ENCODE measurements at places on chromosomes 6 and 20. TPM values are rescaled to one million over a fixed set of nuclear protein-coding genes. Genes with fewer than 3 reads are reported as not detected.

DNA sequence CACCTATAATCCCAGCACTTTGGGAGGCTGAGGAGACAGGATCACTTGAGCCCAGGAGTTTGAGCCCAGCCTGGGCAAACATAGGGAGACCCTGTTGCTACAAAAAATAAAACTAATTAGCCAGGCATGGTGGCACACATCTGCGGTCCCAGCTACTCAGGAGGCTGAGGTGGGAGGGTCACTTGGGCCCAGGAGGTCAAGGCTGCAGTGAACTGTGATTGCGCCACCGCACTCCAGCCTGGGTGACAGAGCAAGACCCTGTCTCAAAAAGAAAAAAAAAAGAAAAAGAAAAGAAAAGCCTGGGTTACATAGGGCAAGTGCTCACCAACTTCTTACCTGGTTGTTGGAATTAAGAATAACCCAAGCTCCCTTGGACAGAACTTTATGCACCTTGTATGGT, 14.6 kb upstream of the MYB start:
- H3K4me1 ChIP-seq = no peaks in the 10 kb centered on the region
- no peaks in the 10 kb centered on the region for H3K27me3 ChIP-seq
- no peak for DNase-seq
- no peaks in the 10 kb centered on the region for H3K36me3 ChIP-seq

GRCh38 chr6:21869085-21869771, 275.7 kb downstream of the SOX4 start:
- no peaks in the 10 kb centered on the region for H3K36me3 ChIP-seq
- H3K4me3 ChIP-seq = no peak overlapping the region
- DNase-seq = no peak

TRIM15 gene
- not detected for total RNA-seq

DNA sequence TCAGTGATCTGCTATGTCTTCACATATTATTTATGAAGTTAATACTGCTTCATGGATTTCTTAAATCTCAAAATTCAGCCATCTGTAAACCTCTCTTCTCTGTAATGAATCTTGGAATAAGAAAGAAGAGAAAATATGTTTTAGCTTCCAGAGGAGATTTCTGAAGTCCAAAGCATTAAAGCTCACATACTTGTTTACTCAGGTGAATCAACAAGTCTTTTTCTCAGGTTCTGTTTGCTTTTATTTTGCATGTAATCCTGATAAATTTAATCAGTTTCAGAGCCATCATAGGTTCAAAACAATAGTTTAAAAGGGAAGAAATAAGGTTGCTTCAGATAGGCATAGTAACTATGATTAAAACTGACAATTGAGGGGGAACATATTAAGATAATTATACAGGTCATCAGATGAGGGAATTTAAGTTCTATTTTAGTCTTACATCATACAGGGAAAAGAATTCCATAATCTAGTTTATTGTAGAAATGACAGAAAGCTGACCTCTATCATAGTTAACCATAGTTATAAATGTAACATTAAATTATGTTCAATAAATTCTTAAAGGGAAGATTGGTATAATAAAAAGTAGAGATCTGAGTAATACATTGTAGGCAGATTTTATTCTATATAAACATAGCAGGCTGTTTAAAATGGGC, 716.2 kb downstream of the EYS start:
- H3K4me3 ChIP-seq = no peak overlapping the region
- no peaks in the 10 kb centered on the region for H3K36me3 ChIP-seq
- no peaks in the 10 kb centered on the region for H3K27me3 ChIP-seq
- H3K4me1 ChIP-seq = peaks cover 19% of the 10 kb centered on the region

- no peak overlapping the region for H3K4me3 ChIP-seq
- peak; percentile 83 for DNase-seq
- H3K36me3 ChIP-seq = no peaks in the 10 kb centered on the region
- H3K27ac ChIP-seq = no peak overlapping the region
- no peaks in the 10 kb centered on the region for H3K27me3 ChIP-seq
- no peaks in the 10 kb centered on the region for H3K4me1 ChIP-seq
These were observed 3.0 kb upstream of the GUCA1B start for GRCh38 chr6:42197555-42198362.

DNA sequence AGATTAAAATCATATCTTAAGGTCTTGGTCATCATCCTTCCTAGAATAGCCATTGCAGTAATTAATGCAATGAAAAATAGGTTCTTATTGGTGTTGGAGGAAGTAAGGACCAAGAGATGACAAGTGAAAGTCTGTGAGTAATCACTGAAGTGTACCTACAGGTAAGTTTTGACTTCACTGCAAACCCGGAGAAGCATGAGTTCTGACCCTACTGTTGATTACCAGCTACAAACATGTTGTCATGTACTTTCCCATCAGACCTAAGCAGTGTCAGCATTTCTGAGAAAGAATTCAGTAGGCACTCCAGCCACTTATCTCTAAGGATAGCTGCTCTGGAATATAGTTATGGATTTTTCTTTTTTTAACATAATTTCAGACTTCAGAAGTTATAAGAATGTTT, 280.9 kb downstream of the ZFAND3 start:
- no peak overlapping the region for H3K27ac ChIP-seq
- no peaks in the 10 kb centered on the region for H3K27me3 ChIP-seq
- no peaks in the 10 kb centered on the region for H3K36me3 ChIP-seq
- no peak overlapping the region for H3K4me3 ChIP-seq

TGM3 gene
- not detected for total RNA-seq

FOXF2 gene
- not detected for total RNA-seq

GRCh38 chr6:23011615-23012014, 442.2 kb downstream of the HDGFL1 start:
- H3K4me1 ChIP-seq = no peaks in the 10 kb centered on the region
- no peak for DNase-seq
- no peak overlapping the region for H3K27ac ChIP-seq

SPATA25 gene
- 42.8 TPM for total RNA-seq

LY86 gene
- not detected for total RNA-seq

GRCh38 chr20:17418737-17419136, 112.4 kb downstream of the BFSP1 start:
- H3K36me3 ChIP-seq = no peaks in the 10 kb centered on the region
- DNase-seq = no peak
- H3K4me1 ChIP-seq = no peaks in the 10 kb centered on the region
- H3K27ac ChIP-seq = no peak overlapping the region

All from cardiac muscle cell (in vitro differentiated cells and primary cell).